Stimulated activated CD8-positive, alpha-beta memory T cell treated with anti-CD3 and anti-CD28 coated beads, Interleukin-4, amount 100 ng/mL, for 4 hours (primary cell): ENCODE measurements at places on chromosomes 2 and 18.

GRCh38 chr2:52465287-52465686 lies 1302.3 kb upstream of the CHAC2 start:
- DNase-seq = no peak

- DNase-seq = no peak
These were observed 114.7 kb upstream of the OTOS start for GRCh38 chr2:240255165-240255491.

DNA sequence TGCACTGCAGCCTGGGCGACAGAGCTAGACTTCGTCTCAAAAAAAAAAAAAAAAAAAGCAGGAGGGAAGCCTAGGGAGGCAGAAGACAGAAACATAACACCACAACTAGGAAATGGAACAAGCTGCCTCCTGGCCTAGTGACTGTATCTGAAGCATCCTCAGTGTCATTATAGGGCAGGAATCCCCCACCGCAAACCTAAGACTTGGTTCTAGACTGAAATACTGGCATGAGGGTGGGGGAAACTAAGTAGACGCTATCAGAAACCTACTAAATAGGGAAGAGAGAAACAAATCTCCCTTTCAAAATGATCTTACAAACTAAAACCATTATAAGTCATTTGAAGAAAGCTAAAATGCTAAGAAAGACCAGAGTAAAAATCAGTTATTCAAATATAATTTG lies 16.4 kb upstream of the SMAD2 start:
- no peak for DNase-seq

- DNase-seq = no peak
These were observed 654.8 kb downstream of the SLC4A3 start for GRCh38 chr2:220282236-220282635.

DNA sequence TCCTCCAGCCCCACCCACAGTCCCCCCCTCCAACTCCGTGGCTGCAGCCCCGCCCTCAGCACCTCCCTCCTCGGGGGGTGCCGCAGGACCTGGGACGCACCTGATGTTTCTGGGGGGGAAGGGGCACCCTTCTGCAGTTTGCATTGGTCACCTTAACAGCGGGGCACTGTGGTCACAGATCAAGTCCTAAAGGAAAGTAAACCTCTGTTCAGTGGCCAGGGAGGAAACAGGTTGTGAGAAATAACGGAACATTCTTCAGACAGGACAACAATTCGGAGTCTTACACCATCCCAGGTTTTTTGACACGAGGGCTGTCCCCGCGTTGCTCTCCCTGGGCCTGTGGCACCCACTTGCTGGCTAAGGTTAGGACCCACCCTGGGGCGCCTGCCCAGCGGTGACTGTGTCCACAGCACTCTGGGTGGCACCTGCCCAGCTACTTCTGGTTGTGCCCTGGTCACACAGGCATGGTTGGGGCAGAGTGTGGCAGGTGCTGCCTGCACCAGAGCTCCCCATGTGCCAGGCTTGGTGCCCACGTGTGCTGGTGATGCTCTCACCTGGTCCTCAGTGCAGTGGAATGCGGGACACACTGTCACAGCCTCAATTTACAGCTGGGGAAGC lies 93.5 kb upstream of the OTOS start:
- no peak for DNase-seq

DNA sequence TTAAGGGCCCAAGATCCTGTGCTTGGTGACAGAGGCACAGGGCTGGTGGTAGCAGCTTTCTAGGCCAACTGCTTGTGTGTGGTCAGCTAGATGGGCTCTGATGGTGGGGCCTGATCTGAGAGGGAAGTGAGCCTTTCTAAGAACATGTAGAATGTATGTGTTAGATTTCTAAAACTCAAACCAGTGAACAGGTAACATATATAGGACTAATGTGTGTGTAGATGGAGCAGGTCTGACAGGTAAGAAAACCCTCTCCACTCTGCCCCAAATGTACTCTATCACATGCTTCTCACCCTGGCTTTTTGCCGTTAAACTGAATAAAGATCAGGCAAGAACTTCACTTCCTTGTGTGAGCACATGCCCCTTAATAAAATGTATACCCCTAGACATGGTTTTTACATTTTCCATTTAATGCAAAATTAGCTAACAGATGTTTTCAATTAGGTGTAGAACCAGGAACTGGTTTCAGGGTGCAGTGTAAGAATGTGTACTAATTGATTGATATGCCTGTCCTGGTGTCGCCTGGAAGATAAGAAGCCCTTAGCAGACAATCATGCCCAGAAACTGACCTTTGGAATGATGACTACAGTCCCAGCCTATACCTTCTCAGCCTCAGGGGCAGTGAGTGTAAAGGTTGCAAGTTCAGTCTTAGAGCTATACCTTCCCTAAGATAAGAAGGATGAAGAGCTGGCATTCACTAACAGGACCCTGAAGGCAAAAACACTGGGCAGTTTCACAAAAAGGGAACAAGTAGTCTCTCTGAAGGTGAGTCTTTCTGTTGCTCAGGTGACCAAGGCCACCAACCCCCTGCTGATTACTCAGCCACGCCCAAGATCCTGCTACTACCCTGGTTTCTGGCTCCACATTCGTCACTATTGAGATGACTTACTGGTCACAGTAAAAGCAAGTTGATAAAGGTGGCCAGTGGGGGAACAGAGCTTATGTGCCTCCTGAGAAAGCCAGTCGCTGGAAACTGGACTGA lies 71.2 kb downstream of the SPATS2L start:
- no peak for DNase-seq

DNA sequence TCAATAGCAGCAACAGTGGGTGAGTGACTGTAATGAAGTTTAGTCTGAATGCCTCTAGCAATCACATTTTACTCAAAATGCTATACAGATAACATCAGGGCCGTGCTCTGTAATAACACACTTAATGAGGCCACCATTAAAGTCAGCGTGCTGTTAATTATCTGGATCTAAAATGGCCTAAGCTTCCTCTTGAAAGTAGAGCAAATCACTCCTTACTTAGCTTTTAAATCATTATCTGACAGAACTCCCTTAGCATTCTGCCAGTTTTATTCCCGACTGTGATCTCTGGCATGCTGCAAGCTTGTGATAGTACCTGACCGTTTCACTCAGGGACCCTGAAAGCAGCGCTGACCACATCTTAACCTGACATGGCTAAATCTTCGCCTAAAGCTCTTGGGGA lies 9.0 kb downstream of the RPS7 start:
- DNase-seq = no peak

DNA sequence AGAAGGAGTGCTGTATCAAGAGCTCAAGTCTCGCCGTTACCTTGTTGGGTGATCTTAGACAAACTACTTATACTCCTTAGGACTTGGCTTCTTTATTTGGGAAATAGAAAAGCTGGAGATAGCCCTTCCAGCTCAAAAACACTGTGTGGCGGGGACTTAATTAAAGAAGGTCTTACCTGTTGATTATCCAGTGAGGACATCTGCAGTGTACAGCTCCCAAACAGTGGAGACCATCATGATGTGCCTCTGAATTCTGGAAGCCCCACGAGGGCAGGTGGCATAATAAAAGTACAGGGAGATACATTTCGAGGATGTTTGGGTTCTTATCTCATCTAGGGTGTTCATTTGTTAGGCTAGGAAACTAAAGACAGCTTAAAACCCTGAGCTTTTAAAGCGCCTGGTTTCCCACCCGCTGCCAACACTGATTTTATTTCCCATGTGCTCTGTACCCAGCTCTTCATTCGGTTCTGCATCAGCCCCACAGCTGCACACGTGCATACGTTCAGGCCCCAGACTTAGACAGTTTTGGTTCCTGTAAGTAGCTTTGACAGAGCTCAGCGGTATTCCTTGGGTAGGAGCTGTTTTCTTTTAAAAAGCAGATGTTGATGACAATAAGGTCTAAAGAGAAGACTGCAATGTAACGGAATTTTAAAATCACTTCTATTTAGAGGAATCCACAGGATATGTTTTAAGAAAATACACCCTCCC lies 80.5 kb upstream of the SIX2 start:
- no peak for DNase-seq

- no peak for DNase-seq
These were observed 1011.8 kb upstream of the CDH2 start for GRCh38 chr18:29188760-29189159.

DNA sequence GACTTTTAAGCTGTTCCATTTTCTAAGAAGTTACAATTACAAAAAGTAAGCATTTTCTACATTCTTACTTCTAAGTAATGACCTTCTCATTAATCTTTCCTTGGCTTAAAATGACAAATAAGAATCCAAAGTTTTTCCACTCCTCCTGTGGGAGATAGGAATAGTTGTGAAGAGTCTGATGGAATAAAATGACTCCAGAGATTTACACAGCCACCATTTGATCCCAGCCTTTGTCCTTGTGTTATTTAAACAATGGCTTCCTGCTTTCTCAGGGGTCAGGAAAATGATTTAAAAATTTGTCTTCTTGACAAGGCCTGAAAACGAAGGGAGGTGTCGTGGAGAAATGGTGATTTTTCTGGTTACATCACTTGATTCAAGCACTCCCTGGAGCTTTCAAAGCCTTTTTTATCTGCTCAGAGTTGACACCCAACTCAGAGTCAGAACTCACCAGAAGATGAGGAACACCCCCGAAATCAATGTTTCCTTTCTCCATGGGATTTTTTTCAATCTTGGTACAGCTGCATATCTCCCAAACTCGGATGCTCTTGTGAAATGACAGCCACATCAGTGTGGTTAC lies 106.5 kb downstream of the GALNT3 start:
- DNase-seq = no peak

- no peak for DNase-seq
These were observed 142.0 kb upstream of the SPOPL start for GRCh38 chr2:138359532-138359931.

- no peak for DNase-seq
These were observed 59.9 kb upstream of the GATA6 start for GRCh38 chr18:22109535-22109934.

- DNase-seq = no peak
These were observed 218.8 kb downstream of the AGPS start for GRCh38 chr2:177611310-177611886.

GRCh38 chr2:203692031-203692710 lies 14.3 kb upstream of the CD28 start:
- DNase-seq = no peak

GRCh38 chr18:10010611-10011015 lies 96.8 kb downstream of the VAPA start:
- DNase-seq = no peak

DNA sequence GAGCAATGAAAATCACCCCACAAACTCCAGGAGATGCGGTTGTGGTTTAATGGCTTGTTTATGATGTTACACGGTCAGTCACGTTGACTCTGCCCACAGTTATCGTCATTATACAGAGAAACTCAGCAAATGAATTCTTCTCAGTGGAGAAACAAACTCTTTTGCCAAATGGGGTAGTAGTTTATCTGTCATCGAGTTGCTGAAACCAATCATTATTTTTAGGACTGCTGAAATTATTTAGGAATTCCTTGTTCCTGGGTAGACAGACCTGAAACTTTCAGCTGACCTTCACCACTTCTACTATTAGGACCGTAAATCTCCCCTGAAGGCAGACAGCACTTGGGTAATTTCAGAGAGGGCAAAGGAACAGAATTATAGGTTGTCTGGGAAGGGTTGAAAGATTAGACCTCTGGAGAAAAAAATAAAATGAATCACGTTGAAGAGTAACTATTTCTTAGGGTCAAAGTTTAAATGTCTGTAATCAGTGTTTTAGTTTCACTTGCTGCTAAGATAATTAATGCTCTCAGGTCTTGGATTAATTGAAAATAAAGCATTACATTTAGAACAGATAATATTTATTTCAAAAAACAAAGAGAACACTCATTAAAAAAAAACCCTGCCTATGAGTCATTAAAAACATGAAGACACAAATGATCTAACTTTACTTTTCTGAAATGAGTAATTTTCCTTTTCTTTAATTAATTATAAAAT lies 52.1 kb upstream of the LYPD6 start:
- no peak for DNase-seq

DNA sequence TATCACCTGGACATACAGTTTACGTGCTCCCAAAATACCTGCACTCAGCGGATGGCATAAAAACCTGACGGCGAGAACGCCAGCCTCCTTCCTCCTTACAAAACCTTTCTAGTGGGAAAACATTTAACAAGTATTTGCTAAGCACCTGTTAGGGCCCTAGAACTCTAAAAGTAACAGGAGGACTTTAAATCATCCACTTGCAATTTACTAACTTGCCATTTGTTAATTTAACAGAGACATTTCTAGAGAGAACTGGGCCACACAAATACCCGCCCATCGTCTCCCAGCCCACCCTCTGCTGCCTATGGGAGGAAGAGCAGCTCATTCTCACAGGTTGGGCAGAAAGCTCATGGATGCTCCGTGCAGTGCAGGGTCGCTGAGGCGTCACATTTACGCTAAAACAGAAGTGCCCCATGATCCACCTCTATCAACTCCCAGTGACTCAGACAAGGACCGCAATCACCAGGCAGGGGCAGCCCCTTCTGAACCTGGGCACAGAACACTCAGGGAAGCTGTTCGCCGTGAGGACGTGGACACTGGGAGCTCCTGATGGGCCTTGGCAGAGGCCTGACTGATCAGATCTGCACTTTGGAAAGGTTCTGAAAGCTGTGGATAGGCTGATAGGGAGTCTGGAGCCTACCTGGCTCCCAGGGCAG lies 106.9 kb downstream of the HDAC4 start:
- DNase-seq = no peak

GRCh38 chr2:36097022-36097421 lies 258.6 kb upstream of the CRIM1 start:
- DNase-seq = no peak

GRCh38 chr2:101811226-101812015 lies 113.9 kb downstream of the MAP4K4 start:
- DNase-seq = no peak

DNA sequence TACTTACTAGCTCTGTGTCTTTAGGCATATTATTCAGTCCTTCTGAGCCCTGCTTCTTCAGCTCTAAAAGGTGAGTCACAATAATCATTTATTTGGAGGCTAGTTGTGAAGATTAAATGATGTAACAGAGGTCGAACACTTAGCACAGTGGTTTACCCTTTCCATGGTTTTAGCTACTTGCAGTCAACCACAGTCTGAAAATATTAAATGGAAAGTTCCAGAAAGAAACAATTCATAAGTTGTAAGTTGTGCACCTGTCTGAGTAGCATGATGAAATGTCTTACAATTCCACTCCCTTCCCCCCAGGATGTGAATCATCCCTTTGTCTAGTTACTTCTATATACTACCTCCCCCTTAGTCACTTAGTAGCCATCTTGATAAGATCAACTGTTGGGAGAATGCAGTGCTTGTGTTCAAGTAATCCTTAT lies 217.6 kb upstream of the THUMPD2 start:
- DNase-seq = no peak

DNA sequence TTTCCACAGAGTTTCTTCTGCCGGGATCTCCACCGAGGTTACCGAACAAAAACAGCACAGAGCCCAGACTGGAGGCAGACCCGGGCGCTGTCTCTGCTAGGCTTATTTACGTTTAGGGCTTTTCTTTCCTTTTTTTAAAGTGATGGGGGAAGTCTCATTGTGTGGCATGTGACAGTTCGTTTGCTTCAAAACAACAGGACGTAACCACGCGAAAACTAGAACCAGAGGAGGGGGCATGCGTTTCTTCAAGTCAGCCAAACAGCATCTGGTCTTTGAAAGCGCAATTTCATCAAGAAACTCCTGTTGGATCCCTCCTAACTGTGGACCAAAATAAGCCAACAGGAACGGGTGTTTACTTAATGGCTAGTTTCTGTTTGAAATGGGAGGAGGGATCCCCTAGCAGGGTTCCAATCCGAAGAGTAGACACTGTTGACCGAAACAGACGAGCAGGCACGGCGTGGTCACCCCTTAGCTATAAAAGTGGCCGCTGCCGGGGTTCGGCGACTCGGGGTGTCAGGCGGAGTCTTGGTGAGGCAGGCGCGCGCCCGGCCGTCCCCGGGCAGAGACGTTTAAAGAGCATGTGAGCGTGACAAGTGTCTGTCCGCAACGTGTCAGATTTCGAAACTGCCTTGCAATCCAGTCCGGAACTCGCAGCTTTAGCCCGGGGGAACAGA lies 997 bp upstream of the TGIF1 start:
- peak; percentile 11 for DNase-seq
